NCI-H510A (cell line): ENCODE measurements at places on chromosomes 1 and 21.

DNA sequence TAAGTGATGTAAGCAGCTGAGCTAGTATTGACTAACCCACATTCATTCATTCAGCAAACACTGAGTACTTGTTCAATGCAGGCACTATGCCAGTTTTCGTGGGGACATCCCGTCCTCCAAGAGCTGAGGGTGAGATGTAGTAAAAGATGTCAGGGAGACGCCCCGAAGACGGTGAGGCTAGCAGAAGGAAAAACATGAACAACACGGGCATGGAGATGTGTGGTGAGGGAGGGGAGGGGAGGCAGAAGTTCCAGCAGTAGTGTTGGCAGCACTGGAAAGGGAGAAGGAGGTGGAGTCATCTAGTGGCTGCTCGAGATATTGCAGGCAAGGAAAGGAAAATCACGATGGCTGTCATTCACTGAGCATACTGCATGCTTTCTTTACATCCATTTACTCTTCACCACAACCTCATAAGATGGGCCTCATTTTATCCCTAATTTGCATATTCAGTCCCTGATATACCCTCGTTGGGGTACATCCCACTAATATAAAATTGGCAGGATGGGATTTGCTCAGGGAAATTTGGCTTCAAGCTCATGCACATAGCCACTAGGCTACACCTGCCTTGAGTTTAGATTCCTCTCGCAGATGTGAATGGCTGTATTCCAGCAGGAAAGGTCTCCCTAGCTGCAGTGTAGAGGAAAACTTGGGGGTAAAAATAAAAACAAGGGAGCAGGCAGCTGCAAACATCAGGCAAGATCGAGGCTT is 14.5 kb downstream of the PDZK1IP1 start:
- no peak for DNase-seq

GRCh38 chr1:172554915-172555314 is 22.0 kb downstream of the SUCO start:
- no peak for DNase-seq

- no peak for DNase-seq
These were observed 616 bp upstream of the LAX1 start for GRCh38 chr1:203764105-203765028.

DNA sequence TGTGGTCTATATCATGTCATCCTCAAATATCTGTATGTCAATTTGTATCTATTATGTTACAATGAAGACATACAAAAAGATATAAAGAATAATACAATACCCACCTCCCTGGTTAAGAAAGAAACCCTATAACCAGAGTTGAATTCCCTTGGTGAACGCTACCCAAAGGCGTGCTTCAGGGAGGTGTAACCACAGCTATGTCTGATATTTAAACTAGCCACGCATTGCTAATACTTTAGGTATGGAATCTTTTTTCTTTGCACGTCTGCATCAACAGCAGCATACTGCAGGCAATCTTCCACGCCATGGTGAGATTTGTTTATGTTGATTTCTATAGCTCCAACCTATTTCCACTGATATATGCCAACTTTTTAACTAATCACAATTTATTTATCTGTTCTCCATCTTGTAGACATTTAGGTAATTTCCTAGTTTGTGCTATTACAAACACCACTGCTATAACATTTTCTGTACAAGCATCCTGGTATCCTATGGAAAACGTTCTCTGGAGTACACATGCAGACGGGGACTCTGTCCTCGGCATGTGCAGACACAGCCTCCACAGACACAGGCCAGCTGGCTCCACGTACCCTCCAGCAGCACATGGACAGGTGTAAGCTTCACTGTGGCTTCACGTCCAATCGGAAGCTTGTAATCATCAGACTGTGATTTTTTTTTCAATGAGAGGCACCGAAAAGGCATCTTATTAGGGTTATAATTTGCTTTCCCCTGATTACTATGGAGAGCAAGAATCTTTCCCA is 58.5 kb downstream of the HSF2BP start:
- no peak for DNase-seq

- DNase-seq: no peak
These were observed 61.7 kb downstream of the SLC45A1 start for GRCh38 chr1:8379513-8380186.

GRCh38 chr1:94734963-94735901 is 84.9 kb upstream of the SLC44A3 start:
- DNase-seq: no peak

- no peak for DNase-seq
These were observed 65.6 kb downstream of the KDM1A start for GRCh38 chr1:23084880-23085279.

GRCh38 chr1:169271098-169271497 is 96.5 kb downstream of the NME7 start:
- no peak for DNase-seq

DNA sequence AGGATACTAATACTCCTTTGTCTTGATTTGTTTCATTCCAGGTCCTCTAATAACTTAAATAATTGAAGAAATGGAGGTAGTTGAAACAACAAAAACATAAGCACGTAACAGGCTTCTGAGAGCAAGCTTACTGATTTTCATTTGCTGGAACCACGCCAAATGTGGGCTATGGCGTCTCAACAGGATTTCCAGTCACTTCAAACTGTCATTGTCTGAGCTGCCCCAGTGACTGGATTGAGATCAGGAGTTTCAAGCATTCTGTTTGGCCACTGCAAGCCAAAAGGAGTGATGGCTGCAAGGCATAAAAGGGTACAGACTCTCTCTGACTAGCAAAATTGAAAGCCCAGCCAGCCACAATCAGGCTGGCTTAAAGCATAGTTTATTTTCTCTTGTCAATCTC is 289.9 kb downstream of the DPYD start:
- DNase-seq: peak; percentile 43

GRCh38 chr1:168455764-168456163 is 88.0 kb downstream of the XCL2 start:
- DNase-seq: no peak

GRCh38 chr1:154971341-154971998 is 923 bp upstream of the SHC1 start:
- DNase-seq: no peak

GRCh38 chr1:14500041-14500440 is 98.4 kb upstream of the KAZN start:
- DNase-seq: no peak

DNA sequence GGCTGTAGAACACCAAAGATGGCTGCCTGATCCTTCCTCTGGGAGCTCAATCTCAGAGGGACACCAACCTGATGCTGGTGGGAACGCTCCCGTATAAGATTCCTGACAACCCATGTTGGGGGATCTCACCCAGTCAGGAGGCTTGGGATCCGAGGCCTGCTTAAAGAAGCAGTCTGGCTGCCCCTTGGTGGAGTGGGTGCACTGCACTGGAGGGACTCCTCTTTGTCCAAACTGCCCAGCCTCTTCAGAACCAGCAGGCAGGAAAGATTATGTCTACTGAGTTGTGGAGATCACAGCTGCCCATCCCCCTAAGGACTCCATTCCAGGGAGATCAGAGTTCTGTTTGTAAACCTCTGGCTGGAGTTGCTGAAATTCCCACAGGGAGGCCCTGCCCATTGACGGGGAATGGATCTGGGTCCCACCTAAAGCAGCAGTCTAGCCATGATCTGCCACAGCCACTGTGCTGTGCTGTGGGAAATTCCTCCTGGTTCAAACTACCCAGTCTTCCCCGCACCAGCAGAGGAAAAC is 23.0 kb downstream of the S100B start:
- DNase-seq: no peak

GRCh38 chr1:161510477-161510876 is 5.2 kb downstream of the FCGR2A start:
- DNase-seq: no peak

DNA sequence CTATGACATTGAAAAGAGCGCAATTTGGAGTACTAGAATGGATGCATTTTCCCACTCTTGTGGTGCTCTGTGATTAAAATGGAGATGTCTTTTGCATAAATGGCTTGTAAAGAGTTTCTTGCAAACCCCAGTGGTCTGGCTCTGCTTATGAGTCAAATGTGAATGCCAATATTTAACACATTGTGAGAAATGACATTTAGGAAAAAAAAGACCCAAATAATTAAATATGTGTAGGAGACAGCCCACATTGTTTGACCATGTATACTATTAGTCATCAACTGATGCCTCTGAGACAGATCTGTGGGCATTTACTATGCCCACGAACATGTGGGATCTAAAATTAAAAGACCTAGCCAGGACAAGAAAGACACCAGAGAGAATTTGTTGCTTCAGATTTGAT is 22.2 kb upstream of the RUNX1 start:
- no peak for DNase-seq

DNA sequence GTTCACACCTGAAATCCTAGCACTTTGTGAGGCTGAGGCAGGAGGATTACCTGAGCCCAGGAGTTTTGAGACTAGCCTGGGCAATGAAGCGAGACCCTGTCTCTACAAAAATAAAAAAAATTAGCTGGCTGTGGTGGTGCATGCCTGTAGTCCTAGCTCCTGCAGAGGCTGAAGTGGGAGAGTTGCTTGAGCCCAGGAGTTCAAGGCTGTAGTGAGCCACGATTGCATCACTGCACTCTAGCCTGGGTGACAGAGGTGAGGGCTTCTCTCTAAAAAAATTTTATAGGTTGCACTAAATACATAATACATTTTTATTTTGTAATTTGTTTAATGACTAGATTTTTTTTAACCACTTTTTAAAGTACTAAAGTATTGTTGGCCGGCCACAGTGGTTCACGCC is 6.1 kb downstream of the PARK7 start:
- no peak for DNase-seq

DNA sequence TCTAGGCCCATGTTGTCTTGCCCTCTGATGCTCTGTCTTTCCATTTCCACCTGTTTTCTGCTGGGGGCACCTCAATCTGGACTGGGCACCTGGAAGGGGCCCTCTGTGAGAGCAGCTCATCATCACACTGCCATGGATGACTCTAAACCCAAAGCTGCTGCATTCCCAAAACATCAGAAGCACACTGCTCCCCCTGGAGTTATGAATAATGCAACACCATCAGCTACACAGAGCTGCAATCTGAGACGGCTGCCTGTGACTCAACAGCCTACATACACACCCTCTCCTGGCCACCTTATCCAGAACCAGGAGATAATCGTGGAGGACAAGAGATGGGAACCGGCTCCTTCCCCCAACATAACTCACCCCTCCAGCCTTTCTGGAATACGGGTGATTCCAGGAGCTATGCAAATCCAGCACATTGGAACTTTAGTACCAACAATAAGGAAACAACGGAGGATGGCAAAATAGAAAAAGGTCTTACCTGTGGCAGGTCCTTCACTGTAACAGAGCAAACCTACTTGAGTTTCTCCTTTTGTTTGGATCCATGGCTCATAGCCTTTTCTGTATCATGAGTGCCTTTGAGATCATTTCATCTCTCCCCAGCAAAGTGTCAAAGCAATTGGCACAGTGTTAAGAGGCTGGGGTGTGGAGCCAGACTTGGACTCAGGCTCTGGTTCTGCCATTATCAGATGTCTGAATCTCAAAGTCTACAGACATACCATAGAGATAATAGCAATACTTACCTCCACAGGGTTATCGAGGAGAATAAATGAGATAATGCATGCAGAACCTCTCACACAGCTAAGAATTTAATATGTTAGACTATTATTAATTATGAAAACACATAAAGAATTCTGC is 29.3 kb downstream of the AK2 start:
- DNase-seq: no peak

- DNase-seq: no peak
These were observed 76.3 kb downstream of the ITPKB start for GRCh38 chr1:226662642-226663326.

DNA sequence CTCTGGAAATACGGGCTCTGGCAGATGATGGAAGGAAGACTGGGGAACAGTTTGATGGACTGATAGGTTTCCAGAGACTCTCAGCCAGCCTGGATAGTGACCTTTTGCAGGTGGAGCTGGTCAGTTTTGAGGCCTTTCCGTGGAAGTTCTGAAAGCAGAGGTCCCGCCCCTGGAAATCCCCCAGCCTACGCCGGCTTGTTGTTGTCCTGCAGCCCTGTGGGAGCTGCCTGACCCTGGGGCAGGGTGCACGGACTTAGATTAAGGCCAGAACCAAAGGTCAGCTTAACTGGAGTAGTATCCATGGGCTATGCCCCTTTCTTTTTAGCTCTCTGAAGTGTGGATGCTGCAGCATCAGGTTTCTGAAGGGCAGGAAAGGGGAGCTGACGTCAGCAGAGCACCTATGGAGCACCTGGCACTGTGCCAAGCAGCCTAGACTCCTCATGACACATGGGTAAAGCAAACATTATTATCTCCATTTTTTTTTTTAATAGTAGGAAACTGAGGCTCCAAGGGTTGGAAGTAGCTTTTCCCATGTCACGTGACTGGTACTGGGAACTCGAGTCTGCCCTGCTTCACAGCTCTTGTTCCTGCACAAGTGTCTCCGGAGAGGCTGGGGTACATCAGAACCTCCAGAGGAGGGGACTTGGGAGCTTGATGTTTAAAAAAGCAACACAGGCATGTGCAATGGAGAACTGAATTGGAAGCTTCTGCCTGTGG is 38.5 kb downstream of the IER5 start:
- DNase-seq: peak; percentile 90

- DNase-seq: no peak
These were observed 53.1 kb upstream of the USH2A start for GRCh38 chr1:216476341-216476740.

DNA sequence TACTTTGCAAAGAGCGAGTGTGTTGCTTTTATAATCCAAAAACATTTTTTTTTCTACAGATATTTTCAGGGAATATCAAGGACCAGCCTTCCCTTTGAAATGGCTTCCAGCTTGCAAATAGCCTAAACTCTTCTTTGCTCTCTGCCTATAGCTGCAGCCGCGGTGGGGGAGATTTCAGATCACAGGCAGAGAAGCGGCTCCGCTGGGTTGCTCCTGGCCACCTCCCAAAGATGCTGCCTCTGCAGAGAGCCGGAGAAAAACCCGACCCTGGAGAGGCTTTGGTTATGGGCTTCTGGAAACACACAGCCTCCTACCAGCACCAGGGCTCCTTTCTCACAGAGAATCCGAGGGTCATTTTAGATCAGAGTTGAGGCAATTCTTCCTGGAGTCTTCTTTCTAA is 18.6 kb upstream of the PAX7 start:
- DNase-seq: no peak

GRCh38 chr1:33532250-33532649 is 59.8 kb downstream of the ZSCAN20 start:
- no peak for DNase-seq

- DNase-seq: no peak
These were observed 57.8 kb upstream of the TARBP1 start for GRCh38 chr1:234536741-234537140.

GRCh38 chr21:21714426-21714825 is 716.2 kb downstream of the NCAM2 start:
- DNase-seq: no peak

- no peak for DNase-seq
These were observed 78.7 kb downstream of the RYR2 start for GRCh38 chr1:237120683-237121082.

DNA sequence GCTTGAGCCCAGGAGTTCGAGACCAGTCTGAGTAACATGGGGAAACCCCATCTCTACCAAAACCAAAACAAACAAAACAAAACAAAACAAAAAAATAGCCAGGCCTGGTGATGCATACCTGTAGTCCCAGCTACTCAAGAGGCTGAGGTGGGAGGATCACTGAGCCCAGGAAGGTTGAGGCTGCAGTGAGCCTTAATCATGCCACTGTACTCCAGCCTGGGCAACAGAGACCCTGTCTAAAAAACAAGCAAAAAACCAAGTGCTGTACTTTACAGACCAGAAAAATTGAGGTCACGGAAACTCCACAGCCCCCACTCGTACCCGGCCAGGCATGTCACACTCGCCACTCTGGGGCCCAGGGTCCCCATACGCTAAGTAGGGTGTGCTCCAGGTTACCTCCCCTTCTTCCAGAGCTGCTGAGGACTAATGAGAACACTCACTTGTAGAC is 22.9 kb downstream of the ATP2B4 start:
- no peak for DNase-seq

GRCh38 chr1:212606395-212607205 is 2.0 kb upstream of the ATF3 start:
- peak; percentile 13 for DNase-seq
